SK-N-SH treated with all-trans-retinoic acid at 6 μM for 48 hours (cell line): ENCODE measurements at places on chromosomes 12 and 14.

DNA sequence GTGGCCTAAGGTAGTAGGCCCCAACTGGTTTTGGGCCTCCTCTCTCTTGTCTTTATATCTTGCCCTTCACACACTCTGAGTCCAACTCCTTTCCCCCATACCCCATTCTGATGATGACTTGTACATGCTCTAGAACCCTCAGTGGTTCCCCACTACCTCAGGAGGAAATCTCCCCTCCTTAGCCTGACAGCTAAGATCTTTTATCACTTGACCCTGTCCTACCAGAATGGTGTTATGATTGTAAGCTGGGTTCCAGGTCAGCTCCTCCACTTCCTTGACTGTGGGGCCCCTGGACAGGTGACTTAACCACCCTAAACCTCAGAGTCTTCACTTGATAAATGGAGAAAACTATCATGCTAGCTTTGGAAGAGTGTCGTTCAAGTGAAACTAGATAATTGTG lies 9.4 kb upstream of the MYL2 start:
- no peak for ATAC-seq

- ATAC-seq = 0 out of 3 replicates have a peak, but pooled peaks have one; percentile 39
Observed at GRCh38 chr14:106657460-106657859, 1131.1 kb downstream of the TMEM121 start.

DNA sequence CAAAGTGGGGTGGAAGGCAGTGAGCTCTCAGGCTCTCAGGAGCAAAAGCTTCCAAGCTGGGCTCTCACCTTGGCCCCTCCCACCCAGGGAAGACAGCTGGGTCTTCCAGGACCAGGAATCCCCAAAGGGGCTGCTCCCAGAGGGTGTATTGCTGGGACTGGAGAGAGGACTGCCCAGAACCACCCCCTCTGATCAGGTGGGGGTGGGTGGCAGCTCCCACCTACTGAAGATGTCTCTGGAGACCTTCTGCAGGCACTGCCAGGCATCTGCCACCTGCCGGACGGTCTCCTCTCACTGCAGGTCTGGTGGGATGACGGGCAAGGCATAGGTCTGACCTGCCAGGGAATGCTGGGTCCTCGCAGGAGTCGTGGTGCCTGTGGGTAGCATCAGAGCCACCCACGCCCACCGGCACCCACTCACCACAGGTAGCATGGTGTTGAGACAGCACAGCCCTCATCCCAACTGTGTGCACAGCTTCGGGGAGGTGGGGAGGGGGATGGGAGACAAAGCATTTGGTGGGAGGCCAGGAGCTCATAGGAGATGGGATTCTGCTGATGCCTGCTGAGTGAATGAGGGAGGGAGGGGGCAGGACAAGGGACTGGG lies 103.2 kb downstream of the SINHCAF start:
- ATAC-seq = no peak

- peak; percentile 26 for ATAC-seq
Observed at GRCh38 chr12:53047221-53048032, 2.4 kb upstream of the TNS2 start.

GRCh38 chr14:94088516-94088915 lies 7.4 kb downstream of the IFI27L1 start:
- peak; percentile 42; the same call in 2 of the 3 replicates for ATAC-seq

- ATAC-seq = no peak
Observed at GRCh38 chr12:132771126-132771838, 9.7 kb upstream of the ANKLE2 start.

DNA sequence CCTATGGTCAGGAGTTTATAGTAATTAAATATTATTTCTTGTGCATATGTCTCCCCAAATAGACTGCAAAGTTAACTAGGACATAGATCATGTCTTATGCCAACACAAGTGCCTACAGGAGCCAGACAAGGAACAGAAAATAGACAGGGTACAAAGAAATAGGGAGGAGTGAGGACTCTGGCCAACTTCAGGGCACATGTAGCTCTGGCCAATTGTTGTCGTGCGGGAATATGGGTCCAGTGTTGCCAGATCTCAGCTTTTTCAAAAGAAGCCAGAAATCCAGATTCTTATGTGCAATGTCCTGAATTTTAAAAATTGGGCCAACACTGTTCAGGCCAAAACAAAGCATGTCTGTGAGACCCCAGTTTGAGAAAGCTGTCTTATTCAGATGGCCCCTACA lies 68.7 kb downstream of the RFX4 start:
- no peak for ATAC-seq

- ATAC-seq = no peak
Observed at GRCh38 chr12:76573840-76574373, 14.3 kb upstream of the OSBPL8 start.

- ATAC-seq = peak; percentile 93
Observed at GRCh38 chr14:33693237-33693636, 257.6 kb downstream of the EGLN3 start.

DNA sequence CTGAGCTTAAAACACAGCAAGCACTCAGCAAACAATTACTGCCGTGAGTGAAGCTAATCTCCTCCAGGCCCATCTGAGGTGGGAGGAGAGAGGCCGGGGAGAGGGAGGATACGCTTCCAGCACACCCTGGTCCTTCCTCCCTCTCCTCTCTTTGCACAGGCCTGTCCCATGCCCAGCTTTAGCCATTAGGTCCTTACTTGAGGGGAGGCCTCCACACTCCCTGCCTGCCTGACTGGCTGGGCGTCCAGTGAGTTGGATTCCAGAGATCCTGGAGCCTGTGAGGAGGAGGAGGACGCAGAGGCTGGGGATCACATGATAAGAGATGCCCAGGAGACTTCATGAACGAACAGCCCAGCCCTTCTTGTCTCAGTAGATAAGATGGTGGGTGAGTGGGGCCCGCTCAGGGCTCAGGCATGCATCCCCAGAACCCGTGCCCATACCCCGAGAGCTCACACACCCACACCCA lies 65.1 kb upstream of the NCOR2 start:
- no peak; the same call in 2 of the 3 replicates for ATAC-seq

GRCh38 chr12:68111995-68112394 lies 47.5 kb downstream of the IFNG start:
- no peak for ATAC-seq

GRCh38 chr14:103001226-103001625 lies 56.1 kb downstream of the CDC42BPB start:
- no peak for ATAC-seq

DNA sequence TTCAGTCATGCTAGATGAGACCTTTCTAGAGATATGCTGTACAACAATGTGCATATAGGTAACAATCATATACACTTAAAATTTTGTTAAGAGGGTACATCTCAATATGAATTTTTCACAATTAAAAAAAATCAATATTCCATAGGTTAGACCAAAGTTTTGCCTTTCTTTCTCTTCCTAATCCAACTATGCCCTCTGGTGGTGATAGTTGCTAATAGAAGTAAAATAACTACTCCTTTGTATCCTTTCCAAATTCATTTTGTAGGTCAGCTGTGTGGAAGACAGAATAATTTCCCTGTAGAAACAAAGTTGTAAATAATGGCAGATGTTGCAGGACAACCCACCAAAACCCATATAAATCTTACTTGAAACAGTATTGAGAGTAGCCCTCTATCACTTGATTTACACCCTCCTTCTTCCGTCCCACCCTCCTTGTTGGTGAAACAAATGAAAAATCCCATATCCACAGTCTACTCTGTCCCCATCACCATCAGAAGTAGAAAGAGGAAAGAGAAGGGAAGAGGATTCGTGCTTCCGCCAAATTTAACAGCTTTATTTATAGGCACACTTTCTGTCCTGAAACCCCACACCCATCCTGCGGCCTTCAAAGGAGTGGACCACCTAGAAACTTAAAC lies 34.2 kb upstream of the KICS2 start:
- peak; percentile 84 for ATAC-seq

DNA sequence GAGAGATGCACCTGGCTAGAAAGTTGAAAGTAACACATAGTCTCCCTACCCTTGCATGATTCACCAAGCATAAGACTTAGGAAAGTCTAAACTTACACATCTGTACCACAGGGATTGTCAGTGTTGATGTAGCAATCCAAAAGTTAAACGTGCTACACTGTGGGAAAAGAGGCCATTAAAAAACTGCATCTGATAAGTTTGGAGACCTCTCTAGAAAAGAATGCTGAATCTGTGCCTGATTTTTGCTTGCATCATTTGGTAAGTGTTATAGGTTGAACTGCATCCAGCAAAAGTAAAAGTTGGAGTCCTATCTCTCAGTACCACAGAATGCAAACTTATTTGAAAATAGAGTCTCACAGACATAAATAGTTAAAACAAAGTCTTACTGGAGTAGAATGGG lies 126.6 kb downstream of the SLC6A15 start:
- ATAC-seq = no peak

- ATAC-seq = no peak
Observed at GRCh38 chr12:23895792-23896218, 53.7 kb downstream of the SOX5 start.

DNA sequence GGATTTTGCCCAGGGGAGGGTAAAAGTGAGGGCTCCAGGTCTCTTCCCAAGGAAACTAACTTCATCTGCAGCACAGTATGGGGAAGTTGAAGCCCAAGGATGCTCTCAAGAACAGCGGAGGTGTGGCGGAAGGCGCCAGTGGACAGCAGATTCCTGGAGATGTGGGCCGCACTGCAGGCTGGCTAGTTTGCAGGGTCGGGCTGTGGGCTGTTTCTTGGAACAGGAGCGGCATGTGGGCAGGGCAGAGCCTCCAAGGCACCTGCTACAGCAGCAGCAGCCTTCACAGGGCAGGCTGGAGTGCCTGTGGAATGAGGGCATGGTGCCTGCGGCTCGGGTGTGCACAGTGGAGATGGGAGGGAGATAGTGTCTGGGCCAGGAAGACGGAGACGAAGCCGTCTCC lies 100.0 kb upstream of the SFSWAP start:
- no peak for ATAC-seq

- no peak for ATAC-seq
Observed at GRCh38 chr12:15468911-15469310, 146.6 kb downstream of the PTPRO start.

- no peak for ATAC-seq
Observed at GRCh38 chr12:107501681-107502080, 183.9 kb upstream of the PWP1 start.

DNA sequence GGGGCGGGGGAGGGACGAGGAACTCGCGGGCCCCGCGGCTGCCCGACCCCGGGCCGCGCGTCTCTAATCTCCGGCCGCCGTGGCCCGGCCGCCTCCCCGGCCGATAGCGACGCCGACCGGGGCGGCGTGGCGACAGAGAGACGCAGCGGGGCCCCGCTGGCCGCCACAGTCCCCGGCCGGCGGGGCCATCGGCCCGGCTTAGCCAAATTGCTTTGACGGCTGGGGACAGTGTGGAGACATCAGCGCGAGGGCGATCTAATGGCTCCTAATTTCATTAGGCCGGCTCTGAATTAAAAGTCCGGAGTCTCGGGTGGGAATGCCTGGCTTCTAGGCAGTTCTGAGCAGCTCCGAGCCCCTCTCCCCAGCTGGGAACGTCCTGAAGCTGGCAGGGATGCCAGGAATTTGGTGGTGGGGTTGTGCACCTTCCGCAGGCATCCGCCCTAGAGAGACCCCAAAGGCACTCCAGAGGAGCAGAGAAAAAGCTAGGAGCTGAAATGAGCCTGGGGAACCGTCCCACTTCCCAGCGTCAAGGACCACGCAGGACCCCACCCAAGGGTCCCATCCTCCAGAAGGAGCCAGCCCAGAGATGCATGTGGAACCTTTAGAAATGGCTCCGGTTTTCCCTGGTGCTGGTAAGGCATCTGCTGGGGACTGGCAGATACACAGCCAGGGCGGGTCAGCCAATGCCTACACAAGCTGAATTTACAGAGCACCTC lies 9.6 kb downstream of the TBX5 start:
- peak; percentile 31; the same call in 1 of the 3 replicates for ATAC-seq

DNA sequence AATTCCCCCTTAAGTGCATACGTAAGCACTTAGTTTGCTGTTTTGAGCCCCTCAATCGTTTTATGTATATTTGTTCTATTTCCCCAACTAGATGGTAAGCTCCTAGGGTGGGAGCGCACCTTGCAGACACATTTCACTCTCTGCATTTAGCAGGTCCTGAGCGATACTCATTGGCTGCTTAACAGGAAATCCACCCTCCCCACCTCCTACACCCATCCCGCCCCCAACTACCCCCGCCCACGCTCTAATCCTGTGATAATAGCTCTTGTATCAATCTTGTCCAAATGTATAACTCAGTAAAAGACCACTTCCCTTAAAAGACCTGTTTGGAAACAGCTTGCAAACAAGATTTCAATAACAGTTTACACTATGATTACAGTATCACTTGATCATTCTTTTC lies 8.1 kb downstream of the LPAR5 start:
- ATAC-seq = no peak

GRCh38 chr12:119817546-119818343 lies 59.4 kb downstream of the CIT start:
- no peak for ATAC-seq

DNA sequence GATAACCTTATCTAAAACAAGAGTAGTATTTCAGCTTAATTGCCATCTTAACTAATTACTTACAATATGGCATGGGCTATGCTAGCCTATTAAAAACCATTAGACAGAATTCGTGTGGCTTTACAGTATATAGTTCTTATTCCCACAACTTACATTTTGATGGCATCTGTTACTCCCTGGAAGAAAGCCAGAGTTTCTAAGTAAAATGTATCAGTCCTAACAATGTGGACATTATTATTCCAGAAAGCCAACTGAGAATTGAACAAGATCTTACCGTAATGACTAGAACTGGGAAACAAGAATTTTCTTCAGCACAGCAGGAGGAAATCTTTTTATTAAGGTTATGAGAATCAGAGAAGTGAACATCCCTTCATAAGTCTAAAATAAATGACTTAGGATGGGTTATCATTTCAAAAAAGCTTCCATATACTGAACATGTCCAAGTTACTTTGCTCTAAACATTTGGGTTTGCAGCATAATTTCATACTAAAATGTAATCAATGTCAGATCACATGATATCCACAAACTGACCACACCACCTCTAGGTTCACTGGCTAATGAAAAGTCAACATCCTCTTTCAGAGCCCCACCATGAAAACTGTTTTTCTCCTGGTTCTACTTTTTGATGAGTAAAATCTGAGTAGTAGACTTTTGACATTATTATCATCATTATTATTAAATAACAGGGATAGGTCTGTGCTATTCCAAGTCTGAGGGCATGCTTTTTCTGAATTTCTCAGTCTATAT lies 179.7 kb downstream of the SSPN start:
- peak; percentile 69 for ATAC-seq

DNA sequence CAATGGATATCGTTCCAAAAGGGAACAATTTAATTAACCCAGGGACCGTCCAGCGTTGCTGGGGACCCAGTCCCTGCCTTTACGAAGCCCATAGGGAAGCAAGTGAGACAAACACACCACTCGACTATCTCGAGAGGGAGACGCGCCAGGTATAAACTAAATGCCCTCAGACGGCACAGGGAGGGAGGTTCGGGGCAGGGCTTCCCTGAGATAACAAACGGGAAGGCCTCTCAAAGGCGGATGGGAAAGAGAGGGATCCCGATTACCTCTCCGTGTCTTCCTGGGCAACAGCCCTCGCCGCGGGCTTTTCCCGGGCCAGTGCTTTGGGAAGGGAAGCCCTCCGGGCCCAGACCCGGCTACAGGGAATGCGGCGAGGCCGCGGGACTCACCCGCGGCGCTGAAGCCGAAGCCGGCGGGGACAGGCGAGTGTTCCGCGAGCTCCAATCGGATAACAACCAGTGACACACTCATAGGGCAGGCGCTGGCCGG lies 390 bp downstream of the BRAP start:
- ATAC-seq = peak; percentile 50
